NCI-H82 (cell line): ENCODE measurements at places on chromosomes 12 and 14.

- no peak for DNase-seq
These were observed 1108.5 kb downstream of the SLC16A7 start for GRCh38 chr12:60704171-60704914.

GRCh38 chr14:88791252-88791621, 1.5 kb downstream of the EML5 start:
- DNase-seq: no peak

GRCh38 chr14:35932659-35933159, 106.6 kb downstream of the BRMS1L start:
- no peak for DNase-seq

DNA sequence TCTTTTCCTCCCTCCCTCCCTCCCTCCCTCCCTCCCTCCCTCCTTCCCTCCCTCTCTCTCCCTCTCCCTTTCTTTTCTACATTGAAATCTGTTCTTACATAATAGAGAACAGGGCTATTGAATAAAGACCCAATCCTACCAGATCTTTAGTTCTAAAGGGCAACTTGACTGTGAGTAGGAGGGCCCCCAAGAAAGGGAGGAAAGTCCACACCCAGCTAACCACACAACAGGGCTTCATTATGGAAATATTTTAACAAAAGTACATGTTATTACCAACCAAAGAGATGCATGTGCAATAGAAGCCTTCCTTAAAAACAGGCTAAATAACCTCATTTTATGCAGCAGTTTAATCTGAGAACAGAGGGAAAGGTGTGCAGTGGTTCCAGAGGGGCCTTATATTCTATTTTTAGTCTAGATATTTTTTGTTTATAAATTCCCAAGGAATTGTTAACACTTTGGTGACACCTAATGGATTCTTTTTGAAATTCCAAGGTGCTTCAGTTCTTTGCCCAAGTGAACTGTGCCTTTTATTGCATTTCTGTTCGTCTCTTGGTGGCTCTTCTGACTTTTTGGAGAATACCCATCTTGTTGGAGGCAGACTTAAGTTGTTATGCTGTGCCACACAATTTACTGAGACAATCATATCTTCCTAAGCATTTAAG, 63.0 kb downstream of the GNS start:
- DNase-seq: peak; percentile 34

GRCh38 chr12:25377469-25378177, 126.9 kb upstream of the KRAS start:
- no peak for DNase-seq

GRCh38 chr12:15797818-15798217, 8.6 kb upstream of the EPS8 start:
- no peak for DNase-seq

DNA sequence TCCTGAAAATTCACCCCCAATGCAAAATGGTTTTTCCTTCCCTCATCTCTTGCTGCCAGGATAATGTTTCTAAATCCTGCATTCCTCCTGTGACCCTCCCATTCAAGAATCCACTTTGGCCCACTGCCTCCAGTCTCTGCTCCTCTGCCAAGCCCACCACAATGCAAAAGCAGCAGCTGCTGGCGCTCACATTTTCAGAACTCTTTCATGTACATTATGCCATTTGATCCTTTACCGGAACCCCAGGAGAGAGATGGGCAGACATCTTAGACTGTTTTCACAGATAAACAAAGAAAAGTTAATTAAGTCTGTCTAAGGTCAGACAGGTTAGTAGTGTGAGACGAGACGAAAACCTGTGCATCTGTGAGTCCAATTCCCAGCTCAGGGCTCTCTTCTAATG, 12.9 kb downstream of the LRIG3 start:
- no peak for DNase-seq

DNA sequence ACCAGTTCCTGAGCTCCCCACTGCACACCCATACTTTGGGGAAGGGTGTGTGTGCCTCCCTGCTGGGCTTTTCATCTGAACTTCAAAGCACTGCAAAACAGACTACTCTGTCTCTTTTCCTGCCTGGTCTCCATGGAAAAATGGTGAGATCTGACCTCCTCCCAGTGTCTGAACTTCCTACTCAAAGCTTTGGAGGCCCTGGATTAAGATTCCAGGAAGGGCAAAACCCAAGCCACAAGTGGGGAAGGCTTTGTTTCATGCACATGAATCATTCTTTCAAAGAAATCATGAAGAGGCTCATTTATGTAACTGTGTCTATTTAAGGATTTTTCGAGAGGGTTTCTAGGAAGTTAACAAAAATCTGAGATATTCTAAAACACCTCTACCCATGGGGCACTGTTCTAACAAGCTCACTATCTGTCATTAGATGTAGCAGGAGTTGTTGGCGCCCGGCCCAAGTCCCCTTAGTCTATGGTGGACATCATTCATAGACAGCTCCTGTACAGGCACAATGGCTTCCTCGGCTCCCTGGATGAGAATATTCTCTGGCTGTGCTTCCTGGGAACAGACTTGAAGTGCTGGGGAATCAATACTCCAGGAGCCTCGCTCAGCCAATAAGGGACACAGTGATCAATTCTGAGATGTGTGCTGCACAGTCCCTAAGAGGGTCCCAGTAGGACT, 224.0 kb downstream of the KTN1 start:
- no peak for DNase-seq

DNA sequence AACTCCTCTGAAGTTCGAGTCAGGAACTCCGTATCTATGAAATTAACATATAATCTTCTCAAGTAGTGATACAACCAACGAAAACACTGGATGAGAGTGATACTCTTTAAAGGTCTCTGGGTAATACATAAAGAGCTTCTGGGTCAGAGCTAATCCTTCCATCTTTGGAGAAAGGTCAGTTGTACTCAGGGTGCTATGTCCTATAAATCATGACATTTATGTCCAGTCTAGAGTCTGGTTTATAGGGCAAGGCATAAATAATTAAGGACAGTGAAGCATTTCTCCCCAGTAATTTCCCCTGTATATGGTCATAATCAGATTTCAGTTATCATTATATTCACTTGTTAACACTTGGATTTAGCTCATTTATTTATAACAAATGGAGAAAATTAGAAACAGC, 90.6 kb downstream of the ACSS3 start:
- no peak for DNase-seq

DNA sequence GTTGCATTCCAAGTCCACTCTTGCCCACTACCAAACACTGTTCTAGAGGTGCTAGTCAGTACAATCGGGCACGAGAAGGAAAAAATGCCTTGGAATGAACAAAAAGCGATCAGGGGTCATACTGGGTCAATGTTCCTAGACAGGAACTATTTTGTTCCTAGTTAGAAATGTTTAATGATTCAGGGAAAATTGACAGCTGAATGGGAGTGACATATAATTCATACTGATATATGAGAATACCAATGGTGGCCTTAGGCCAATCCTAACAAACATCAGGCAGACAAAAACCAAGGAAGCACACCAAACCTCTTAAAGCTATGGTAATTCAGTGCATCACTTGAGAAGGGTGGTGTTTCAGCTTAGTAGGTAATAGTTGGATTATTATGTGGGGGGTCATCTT, 51.1 kb downstream of the ANAPC7 start:
- no peak for DNase-seq

DNA sequence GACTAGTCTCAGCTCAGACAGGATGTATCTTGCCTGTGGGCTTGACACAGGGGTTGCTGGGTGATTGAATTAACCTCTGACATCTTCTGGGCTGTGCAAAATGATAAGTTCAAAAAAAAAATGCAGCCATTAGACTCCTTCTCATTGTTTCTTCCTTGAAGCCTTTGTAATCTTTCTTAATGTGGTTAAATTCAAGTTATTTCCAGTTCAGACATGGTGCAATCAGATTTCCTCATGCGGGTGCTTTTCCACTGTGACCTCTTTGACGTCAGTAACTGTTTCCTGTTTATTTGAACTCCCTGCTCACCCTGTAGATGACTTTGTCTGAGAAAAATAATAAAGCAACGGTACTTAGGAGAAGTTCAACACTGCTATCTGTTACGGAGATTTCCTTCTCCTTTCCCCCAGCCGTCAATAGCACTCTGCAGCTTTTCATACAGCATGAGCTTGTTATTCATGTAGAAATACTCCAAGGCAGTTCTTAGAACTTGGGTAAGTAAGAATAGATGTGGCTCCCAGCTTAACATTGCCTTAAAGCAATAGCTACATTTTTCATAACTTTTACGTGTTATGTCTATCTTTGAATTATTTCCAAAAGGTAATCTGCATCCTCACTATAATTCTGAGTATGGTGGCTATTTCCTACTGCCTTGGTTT, 155.5 kb downstream of the PRKCH start:
- DNase-seq: no peak

GRCh38 chr12:130956456-130957303, 3.0 kb downstream of the ADGRD1 start:
- no peak for DNase-seq

DNA sequence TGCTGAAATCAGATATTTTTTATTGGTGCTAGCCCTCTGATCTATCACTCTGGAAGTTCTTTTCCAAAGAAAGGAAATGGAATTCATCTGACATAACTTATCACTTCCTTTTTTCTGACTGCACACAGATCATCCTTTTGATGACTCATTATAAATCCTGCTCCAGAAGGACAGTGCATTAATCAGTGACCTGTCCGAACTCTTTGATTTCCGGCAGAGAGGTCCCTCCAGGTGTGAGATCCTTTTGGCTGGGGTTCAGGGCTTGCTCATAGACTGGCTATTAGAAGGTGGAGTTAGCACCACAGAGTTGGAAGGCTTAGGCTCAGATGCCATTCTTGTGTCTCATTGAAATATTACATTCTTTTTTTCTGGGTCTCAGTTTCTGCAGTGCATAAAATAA, 328.2 kb downstream of the ZFP36L1 start:
- DNase-seq: no peak

DNA sequence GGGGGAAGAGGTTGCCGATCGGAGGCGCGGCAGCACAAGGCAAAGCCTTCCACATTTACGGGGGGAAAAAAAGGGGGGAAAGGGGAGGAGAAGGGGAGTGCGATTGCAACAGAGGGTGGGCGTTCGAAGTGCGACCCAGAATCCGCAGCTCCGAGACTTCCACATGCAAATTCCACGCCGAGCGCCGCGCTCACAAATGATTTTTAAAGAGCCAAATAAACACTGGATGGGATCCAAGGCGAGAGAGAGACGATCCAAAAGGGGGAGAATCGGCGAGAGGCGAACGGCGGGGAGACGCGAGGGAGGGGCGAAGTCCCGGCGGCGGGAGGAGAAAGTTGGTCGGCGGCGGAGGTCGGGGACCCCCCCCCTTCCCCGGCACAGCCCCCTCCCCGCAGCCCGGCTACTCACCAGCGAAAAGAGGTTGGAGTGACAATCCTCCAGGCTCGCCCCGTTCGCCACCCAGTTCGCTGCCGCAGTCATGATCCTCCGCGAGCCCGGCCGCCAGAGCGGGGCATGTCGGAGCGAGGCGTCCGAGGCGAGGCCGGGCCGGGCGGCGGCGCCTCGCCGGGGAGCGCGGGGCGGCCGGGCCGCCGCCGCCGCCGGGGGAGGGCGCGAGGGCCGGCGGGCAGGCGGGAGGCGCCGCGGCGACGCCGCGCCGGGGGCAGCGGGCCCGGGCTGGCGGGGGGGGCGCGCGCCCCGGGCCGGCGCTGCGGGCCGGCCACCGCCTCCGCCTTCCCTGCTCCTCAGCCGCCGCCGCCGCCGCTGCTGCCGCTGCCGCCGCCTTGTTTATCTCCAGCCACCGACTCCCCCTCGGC, 634 bp downstream of the MED13L start:
- peak; percentile 71 for DNase-seq

- DNase-seq: no peak
These were observed 14.4 kb downstream of the PPTC7 start for GRCh38 chr12:110568752-110569151.

DNA sequence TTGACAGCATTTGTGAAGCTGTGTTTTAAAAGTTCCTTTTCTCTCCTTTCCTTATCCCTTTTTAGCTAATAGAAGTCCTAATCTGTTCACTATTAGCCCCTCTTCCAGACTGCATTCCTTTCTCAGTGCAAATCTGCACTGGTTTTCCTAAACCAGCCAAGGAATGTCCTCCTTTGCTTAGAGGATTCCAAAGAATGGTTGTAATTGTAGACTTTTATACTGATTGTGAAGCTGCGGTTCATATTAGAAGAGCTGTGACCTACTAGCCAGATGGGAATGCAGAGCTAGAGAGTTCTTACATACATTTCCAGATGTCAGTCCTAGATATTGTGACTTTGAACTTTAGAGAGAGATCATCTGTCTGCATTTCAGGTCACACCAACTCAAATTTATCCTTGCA, 79.8 kb downstream of the MYRFL start:
- no peak for DNase-seq
